Stimulated activated CD8-positive, alpha-beta memory T cell treated with anti-CD3 and anti-CD28 coated beads, Interleukin-15, amount 100 ng/mL, for 24 hours (primary cell): ENCODE measurements at places on chromosomes 13 and 19.
A peak's percentile ranks its signal among the peaks of the same experiment; 100 is the strongest.

- DNase-seq, result no peak
These were observed 25.0 kb upstream of the C1QTNF9B start for GRCh38 chr13:23922005-23922932.

- DNase-seq, result peak; percentile 51
These were observed 10.6 kb downstream of the POU2F2 start for GRCh38 chr19:42121656-42122069.

GRCh38 chr19:50059045-50059444, 33.2 kb downstream of the ZNF473 start:
- DNase-seq, result no peak

- DNase-seq, result no peak
These were observed 13.8 kb downstream of the METTL21C start for GRCh38 chr13:102680842-102681740.

- peak; percentile 32 for DNase-seq
These were observed 12.0 kb downstream of the WDR88 start for GRCh38 chr19:33143897-33144405.

DNA sequence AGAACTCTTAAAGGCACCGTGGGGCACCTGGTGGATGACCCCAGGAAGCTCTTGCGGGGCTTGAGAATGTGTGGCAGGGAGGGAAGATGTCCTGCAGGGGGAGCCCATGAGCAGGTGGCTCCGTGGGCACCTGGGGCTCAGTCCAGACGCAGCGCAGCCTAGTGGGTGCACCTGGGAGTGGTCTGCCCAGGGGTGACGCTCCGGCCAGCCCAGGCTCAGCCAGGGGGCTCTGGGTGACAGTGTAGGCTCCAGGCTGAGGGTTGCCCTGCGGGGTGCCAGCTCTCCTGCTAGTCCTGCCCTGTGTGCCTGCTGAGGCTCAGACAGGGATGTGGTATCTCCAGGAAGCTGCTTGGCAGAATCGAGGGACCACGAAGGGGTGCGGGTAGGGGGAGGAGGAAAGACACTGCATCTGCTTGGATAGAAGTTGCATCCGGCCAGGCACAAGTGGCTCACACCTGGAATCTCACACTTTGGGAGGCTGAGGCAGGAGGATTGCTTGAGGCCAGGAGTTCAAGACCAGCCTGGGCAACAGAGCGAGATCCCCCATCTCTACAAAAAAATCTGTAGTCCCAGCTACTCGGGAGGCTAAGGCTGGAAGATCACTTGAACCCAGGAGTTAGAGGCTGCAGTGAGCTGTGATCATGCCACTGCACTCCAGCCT, 15.0 kb upstream of the PGLS start:
- DNase-seq, result peak; percentile 58

- no peak for DNase-seq
These were observed 21.8 kb upstream of the RBM26 start for GRCh38 chr13:79427883-79428282.

GRCh38 chr13:30726192-30726591, 9.2 kb upstream of the ALOX5AP start:
- DNase-seq, result no peak
